ENCODE measurements at places on chromosomes 6 and 20.

GRCh38 chr6:83911278-83911677 is 51.8 kb downstream of the CYB5R4 start:
- no peak for DNase-seq

DNA sequence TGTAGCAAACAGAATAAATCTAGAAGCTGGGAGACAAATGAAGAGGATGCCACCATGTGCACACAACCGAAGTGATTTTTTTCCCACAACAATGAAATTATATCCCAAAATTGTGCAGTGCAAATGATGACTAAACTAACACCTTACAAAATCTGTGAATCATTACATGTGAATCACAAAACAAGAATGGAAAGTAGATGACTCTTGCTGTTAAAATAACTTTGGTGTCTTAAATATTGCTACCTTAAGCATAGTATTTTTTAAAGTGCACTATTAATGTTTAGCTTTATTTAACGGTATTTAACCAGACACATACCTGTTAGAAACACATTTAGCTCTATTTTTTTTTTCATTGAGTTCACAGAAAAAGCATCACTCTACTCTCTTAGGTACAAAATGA is 190.8 kb downstream of the TBC1D32 start:
- no peak for DNase-seq

GRCh38 chr6:89411145-89412070 is 665 bp downstream of the RRAGD start:
- DNase-seq, result peak; percentile 46

- DNase-seq, result no peak
Observed at GRCh38 chr6:55286824-55287223, 40.4 kb upstream of the GFRAL start.

DNA sequence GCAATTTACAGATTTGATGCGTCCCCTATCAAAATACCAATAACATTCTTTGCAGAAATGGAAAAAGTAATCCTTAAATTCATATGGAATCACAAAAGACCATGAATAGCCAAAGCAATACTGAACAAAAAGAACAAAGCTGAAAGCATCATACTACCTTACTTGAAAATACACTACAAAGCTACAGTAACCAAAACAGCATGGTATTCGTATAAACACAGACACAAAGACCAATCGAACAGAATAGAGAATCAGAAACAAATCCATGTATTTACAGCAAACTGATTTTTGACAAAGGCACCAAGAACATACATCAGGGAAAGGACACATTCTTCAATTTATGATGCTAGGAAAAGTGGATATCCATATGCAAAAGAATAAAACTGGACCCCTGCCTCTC is 206.5 kb upstream of the PDE10A start:
- DNase-seq, result no peak

DNA sequence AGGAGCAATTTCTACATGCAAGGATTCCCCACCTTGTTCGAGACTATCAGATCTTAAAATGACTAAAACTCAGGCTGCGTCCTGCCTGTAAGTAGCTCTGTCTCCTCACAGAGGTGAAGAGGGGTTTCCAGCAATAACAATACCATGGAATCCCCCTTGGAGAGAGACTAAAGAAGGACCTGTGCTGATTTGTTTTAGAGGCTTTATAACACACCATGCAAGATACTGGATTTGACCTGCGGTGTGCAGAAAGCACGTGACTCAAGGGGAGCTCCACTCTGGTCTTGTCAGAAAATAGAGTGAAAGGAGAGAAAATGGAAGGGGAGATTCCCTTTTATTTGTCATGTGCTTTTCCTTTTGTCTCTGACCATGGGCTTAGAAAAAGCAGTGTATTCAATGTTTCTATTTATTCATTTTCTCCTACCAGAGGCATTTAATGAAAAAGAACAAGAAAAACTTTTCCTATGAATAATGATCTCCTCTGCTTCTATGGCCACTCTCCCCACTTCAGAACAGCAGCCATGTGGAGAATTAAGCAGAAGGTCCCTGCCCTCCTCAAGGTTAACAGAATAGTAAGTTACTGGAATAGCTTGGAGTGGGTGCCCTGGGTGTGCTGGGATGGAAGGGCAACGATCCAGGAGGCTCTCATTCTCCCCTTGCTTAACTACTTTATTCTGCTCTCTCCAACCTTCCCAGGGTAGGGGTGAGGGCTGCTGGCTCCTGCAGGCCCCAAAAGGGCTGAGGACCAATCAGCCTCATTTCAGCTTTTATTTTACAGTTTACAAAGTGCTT is 19.2 kb upstream of the MRPS10 start:
- DNase-seq, result no peak

GRCh38 chr6:134853111-134854055 is 96.5 kb downstream of the ALDH8A1 start:
- no peak for DNase-seq

GRCh38 chr6:39929039-39929732 is 5.1 kb downstream of the MOCS1 start:
- no peak for DNase-seq

GRCh38 chr6:118488631-118489030 is 59.5 kb upstream of the PLN start:
- no peak for DNase-seq

DNA sequence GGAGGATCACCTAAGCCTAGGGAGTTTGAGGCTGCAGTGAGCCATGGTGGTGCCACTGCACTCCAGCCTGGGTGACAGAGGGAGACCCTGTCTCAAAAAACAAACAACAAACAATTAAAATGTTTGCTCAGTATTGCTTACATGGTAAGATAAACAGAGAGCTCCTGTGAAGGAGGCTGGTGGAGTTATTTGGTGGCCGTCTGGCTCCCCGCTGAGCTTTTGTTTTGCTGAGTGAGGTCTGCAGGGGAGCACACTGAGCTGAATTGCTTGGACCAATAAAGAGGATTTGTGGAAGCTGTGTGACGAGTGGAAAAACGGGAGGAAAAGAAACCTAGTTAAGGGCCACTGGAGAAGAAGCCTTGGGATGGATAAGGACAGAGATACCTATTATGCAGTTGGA is 41.1 kb upstream of the BMP6 start:
- DNase-seq, result no peak

DNA sequence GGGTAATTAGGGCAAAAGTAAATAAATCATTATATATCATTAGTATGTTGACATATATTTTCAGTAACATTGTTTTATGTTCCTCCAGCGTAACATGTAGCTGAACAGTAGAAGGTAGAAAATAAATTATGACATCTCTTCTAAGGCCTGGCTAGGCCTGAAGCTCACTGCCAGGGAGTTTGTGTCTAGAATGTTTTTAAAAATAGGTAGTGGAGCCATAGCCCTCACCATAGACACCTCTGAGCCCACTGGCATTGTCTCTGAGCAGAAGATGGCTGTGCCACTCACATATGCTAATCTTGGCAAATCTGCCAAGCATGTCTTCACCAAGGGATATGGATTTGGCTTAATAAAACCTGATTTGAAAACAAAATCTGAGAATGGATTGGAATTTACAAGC is 21.3 kb downstream of the FUCA2 start:
- DNase-seq, result no peak

- DNase-seq, result no peak
Observed at GRCh38 chr6:25623879-25624278, 28.1 kb upstream of the SCGN start.

GRCh38 chr6:69026243-69026642 is 391.2 kb downstream of the ADGRB3 start:
- DNase-seq, result no peak

DNA sequence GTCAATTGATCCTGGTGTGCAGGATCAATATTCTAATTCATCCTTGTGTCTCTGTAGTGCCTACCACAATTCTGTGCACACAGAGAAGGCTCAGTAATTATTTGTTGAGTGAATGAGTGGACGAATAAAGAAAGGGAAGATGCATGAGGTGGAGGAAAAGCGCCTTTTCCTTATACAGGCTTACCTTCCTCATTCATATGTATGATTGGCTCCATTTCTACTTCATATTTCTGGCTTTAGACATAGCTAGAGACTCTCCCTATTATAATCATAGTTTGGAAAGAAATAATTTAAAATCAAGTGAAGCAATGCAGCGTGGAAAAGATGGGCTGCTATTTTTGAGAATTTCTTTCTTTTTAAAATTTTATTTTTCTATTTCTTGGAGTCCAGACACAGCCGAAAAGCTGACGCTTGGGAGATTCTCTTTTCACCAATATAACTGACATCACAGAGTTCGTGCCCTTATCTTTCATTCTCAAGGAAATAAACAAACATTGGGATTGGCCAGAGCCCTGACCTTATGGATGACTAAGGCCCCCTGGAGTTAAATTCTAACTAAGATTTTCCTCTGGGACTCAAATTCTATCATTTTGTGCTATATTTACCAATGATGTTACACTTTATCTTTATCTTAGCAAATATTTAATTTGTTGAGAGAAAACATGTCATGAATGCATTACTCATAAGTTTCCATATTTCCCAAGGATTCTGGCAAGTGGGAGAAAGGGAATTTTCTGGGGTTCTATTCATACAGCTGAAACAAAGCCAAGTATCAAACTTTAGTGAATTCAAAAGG is 48.1 kb downstream of the PRL start:
- no peak for DNase-seq

DNA sequence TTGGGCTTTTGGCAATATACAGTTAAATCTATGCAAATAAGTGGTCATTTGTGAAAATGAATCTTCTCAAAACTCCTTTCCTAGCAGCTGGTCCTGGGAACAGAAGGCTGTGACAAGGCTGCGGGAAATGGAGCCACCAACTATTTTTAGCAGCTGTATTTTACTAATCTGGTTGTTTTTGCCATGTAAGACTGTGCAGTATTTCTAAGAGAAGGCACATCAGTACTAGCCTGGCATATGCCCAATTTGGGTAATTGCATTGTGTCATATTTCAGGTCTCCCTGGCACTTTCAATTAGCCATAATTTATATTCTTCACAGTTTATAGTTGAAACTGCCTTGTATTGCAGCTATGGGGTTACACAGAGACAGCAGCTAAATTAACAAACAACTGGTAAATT is 109.6 kb downstream of the MANEA start:
- DNase-seq, result no peak

DNA sequence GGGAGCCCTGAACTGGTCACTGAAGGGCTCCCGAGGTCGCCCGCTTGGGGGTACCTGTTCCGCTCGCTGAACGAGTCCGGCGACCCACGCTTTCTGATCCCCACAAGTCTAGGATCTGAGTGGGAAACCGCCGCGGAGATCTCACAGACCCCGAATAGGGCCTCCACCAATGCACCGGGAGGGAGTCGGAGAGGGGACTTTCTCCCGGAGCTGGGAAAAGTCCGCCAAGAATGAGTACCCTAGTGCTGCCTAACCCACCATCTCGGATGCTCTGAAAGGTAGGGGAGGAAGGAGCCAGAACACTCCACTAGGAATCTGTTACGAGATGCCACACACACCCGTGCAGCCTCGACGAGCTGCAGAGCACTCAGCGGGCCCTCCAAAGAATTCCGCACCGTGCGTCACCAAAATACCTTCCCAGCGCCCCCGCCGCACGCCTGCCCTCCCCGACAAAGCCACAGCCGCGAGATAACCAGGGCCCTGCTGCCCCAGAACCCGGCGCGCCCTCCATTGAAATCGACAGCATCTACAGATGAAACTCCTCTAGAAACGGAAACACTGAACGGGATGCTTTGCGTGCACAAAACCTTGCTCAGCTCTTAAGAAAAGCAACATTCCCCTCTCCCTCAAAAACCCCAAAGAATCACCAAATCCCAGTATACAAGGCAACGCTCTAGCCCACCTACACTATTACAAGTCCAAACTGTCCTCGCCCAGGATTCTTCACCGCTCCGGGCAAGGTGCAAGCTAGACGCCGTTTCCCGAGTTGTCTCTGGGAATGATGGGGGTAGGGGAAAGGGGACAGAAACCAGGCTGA is 686 bp downstream of the COL12A1 start:
- no peak for DNase-seq

GRCh38 chr6:31901415-31901952 is 402 bp downstream of the ZBTB12 start:
- peak; percentile 67 for DNase-seq
